Stimulated activated CD8-positive, alpha-beta memory T cell treated with anti-CD3 and anti-CD28 coated beads, Interleukin-7, amount 100 ng/mL, for 1 hour (primary cell): ENCODE measurements at places on chromosomes 1 and 21.

DNA sequence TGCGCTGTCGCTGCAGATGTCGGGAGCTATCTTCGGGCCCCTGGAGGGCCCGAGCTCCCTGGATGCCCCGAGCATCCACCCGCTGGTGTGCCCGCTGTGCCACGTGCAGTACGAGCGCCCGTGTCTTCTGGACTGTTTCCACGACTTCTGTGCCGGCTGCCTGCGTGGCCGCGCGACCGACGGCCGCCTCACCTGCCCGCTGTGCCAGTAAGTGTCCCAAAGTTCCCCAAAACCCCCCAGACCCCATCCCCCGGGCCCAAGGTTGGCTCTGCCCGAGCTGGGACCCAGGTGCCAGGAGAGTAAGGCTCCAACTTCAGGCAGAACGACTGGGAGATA lies 569 bp downstream of the RNF207 start:
- DNase-seq: no peak

- DNase-seq: no peak
Measured at GRCh38 chr1:108551137-108551862, 8.6 kb upstream of the EEIG2 start.

- DNase-seq: no peak
Measured at GRCh38 chr1:30660241-30660640, 63.1 kb downstream of the MATN1 start.

DNA sequence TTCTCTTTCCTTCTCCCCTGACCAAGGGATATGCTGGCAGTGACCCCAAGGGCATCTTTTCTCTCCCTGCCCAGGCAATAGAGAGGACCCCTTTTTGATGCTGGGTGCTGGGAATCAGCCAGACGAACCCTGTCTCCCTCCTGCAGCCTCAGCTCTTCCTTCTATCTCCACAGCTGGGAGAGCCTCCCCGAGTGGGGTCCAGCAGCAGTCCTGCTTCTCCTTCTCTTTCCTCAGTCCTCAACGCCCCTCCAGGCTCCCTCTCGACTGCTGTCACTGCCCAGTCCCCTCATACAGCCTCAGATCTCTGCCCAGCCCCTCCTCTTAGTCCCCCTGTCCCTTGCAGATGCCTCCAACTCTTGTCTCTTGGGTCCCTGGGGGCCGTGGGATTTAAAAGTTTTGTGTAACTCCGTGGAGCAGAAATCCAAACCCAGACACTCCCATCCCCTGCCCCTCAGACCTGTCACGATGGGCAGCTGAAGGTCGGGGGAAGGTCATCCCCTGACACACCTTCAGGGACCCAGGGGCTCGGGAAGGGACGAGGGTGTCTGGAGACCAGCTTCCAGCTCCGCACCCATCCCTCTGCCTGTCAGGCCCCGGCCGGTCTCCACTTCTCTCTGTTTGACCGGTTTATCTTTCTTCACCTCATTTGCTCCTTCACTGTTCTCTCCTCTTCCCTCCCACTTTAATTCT lies 5.8 kb upstream of the ETV3L start:
- DNase-seq: no peak

- DNase-seq: no peak
Measured at GRCh38 chr1:145701306-145701862, 5.8 kb downstream of the PDZK1 start.

DNA sequence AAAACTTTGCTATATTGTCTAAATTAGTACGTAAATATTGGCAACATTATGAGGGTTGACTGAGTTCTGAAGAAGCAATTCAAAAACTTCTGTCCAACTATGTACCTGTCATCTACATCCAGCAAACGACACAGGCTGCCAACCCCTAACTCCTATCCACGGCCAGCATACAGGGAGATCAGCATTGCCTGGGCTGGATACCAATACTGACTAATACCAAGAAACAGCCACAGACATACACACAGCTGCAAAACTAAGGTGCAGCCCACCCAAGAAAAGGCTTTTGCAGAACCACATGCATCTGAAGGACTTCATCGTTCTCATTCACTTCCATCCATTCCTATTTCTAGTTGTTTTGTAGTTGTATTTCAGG lies 2.0 kb downstream of the KIAA0319L start:
- no peak for DNase-seq

DNA sequence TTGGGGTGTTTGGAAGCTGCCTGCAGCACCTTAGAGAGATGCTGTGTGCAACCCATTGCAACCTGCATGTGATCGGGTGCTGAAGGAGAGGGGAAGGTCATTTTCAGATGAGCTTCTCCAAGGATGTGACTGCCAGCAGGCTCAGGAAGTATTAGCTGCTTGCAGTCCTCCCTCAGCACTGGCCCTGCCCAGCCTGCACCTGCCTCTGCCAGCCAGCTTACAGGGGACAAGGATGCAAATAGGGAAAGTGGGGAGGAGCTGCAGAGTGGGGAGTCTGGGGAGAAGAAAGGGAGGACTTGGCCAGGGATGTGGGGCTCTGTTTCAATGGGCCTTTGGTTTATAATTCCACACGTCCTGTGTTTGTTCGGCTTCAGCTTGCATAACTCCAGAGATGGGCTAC lies 254.5 kb downstream of the RRAGC start:
- DNase-seq: no peak

DNA sequence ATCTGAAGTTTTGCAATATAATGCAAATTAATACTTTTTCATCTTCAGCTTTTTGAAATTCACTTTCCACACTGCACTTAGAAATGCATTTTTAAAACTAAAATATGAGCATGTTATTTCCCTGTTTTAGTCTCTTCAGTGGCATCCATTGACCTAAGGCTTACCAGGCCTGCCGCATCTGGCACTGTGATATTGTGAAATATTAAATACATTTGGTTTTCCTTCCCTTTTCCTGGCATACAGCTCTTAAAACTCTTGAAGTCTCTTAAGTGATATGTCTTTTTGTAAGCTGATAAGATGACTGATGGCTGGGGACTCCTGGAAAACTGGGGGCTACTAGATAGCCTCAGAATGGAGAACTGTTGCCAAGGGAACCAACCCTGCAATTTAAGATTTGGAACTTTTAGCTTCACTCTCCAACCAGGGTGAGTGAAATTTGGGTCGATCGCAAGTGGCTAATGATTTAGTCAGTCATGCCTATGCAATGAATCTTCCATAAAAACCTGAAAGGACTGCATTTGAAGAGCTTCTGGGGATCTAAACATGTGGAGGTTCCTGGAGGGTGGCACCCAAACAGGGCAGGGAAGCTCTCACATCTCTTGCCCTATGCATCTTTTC lies 75.5 kb upstream of the PDC start:
- no peak for DNase-seq

DNA sequence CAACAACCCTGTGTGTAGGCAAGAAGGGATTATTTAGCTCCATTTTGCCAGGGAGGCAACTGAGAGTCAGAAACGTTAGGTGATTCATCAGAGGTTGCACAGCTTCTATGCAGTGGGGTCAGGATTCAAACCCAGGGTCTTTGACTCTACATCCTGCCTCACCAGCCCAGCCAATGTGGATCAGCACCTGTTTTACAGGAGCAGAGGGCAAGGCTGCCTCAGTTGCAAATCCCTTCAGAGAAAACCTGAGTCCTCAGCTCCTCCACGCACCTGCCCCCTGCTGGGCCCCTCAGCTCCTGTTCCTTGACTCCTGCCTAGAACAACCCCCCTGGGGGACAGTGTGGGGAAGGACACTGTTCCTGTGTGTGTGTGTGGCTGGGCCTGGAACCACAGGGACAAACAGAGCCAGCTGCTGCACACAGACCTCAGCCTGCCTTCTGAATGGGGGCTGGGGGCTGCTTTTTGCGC lies 61.6 kb downstream of the LRRN2 start:
- no peak for DNase-seq

- no peak for DNase-seq
Measured at GRCh38 chr1:117036018-117036461, 24.1 kb upstream of the TTF2 start.

- no peak for DNase-seq
Measured at GRCh38 chr1:154960446-154961136, 991 bp downstream of the PYGO2 start.

- no peak for DNase-seq
Measured at GRCh38 chr1:26981146-26981846, 12.2 kb upstream of the TRNP1 start.

GRCh38 chr1:8104278-8105236 lies 78.4 kb upstream of the ERRFI1 start:
- no peak for DNase-seq

- no peak for DNase-seq
Measured at GRCh38 chr21:42395905-42396651, at the start of gene TMPRSS3. Gene TMPRSS3 (minus strand): TSS chr21:42396052. CDS start chr21:42395417, 635 bp downstream.

DNA sequence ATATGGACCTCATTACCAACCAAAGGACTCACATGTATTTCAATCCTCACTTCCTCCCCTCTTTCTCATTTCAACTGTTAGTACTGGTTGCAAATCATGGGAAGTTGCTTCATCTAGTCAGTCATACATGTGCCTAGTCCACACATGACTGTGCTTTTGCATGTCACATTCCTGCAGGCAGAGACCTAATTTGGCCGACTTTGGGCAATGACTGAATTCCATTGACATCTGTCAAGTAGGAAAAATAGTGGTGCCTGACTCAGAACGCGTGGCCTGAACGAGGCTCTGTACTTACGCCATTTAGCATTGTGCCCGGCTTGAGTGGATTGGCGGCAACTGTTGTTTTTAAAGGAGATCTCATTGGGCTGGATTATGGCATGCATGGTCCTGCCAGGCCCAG lies 18.0 kb downstream of the PTPRU start:
- DNase-seq: no peak

DNA sequence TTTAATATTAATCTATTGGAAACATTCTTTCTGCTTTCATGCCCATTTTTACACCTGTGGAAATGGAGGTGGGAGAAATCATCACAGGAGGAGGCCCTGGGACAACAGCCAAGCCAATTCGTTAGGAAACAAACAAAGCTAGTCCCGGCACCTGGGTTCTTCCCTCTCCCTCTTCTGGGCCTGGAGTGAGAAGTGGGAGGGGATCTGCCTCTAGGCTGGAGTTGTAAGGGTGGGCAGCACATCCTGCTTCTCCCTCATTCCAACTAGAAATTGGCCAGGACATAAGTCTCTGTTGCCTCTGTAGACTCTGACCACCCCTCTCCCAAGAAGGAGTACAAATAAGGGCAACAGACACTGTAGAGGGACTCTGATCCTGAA lies 20.2 kb upstream of the ERO1B start:
- no peak for DNase-seq
